Fibroblast of lung (primary cell): ENCODE measurements at places on chromosomes 7 and 10.
A peak's percentile ranks its signal among the peaks of the same experiment; 100 is the strongest.

GRCh38 chr7:133011746-133012145 lies 70.1 kb downstream of the CHCHD3 start:
- H3K36me3 ChIP-seq, result no peaks in the 10 kb centered on the region
- no peaks in the 10 kb centered on the region for H3K27me3 ChIP-seq
- H3K4me3 ChIP-seq, result no peak overlapping the region
- no peak for DNase-seq

GRCh38 chr10:24456322-24456721 lies 247.4 kb downstream of the KIAA1217 start:
- no peaks in the 10 kb centered on the region for H3K4me1 ChIP-seq
- H3K4me3 ChIP-seq, result no peak overlapping the region
- H3K27me3 ChIP-seq, result no peaks in the 10 kb centered on the region
- no peak overlapping the region for H3K27ac ChIP-seq
- DNase-seq, result peak; percentile 90
- H3K36me3 ChIP-seq, result no peaks in the 10 kb centered on the region

DNA sequence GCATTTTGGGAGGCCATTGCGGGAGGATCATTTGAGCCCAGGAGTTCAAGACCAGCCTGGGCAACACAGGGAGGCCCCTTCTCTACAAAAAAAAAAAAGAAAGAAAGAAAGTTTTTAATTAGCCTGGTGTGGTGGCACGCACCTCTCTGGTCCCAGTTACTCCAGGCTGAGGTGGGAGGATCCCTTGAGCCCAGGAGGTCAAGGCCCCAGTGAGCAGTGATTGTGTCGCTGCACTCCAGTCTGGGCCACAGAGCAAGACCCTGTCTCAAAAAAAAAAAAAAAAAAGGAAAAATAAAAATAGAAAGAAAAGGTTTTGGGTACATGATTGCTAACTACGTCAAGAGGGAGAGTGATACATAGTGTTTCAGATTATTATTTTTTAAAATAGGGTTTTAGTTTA lies 2.0 kb upstream of the USP54 start:
- DNase-seq, result no peak
- no peaks in the 10 kb centered on the region for H3K36me3 ChIP-seq

DNA sequence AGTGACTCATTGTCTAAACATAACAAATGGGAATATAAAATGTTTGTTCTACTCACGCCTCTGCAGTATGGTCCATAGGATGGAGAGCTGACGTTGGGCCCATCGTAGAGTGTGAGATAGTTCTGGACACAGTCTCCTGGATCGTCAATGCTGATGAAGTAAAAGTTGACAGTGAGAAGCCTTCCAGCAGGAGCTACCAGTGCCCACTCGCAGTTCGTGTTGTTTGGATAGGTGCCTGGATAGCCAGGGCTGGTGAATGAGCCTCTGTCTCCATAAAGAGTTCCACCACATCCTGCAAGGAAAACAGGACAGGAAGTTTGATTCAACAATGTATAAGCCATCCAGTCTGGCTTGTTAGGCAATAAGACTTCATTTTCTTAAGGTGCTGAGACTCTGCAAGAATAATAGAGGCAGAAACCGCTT lies 79.6 kb downstream of the OR13A1 start:
- H3K4me3 ChIP-seq, result no peak overlapping the region
- no peaks in the 10 kb centered on the region for H3K27me3 ChIP-seq
- H3K4me1 ChIP-seq, result no peaks in the 10 kb centered on the region
- H3K36me3 ChIP-seq, result no peaks in the 10 kb centered on the region
- no peak for DNase-seq

GRCh38 chr10:119677904-119678755 lies 26.9 kb downstream of the BAG3 start:
- peak overlapping the region; percentile 59 for H3K27ac ChIP-seq
- no peak overlapping the region for H3K4me3 ChIP-seq
- DNase-seq, result no peak
- peaks cover 9% of the 10 kb centered on the region for H3K36me3 ChIP-seq
- H3K4me1 ChIP-seq, result peaks cover 30% of the 10 kb centered on the region
- H3K27me3 ChIP-seq, result no peaks in the 10 kb centered on the region
